ENCODE measurements at places on chromosomes 12 and 14.

DNA sequence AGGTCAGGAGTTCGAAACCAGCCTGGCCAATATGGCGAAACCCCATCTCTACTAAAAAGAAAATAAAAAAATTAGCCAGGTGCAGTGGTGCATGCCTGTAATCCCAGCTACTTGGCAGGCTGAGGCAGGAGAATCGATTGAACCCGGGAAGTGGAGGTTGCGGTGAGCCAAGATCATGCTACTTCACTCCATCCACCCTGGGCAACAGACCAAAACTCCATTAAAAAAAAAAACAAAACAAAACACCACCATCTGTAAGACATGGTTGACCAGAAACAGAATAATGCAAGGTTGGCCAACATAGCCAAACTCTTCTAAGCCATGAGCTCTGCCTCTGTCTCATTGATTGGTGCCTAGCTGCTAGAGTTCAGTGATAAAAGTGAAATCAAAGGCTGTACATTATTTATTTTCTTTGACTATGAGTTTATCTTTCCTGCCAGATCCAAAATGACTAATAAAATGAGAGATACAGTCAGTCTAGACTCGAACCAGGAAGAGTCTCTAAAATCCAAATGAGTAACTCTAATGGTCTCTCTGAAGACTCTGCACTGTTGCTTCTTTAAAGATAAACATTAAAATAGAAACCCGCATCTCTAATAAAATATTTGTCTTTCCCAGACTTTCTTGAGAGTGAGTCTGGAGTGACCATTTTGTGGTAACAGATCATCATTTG, 404.7 kb downstream of the DAD1 start:
- no peak for DNase-seq

DNA sequence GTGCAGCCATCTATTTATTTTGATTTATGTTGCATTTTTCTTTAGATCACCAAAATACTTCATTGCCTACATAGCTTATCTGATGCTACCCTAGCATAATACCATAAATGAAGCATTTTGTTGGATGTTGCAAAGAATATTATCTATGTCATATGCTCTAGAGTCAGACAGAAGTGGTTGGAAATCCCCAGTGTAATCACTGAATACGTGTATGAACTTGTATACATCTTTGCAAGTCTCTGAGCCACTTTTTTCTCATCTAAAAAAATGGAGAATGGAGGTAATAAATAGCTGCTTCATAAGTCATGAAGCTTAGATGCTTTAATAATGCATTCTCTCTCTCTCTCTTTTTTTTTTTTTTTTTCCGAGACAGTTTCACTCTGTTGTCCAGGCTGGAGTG, 18.5 kb downstream of the EVL start:
- DNase-seq: no peak

- no peak for DNase-seq
Measured at GRCh38 chr12:64976131-64976530, 145.0 kb downstream of the WIF1 start.

- no peak for DNase-seq
Measured at GRCh38 chr14:105919458-105920150, 393.2 kb downstream of the TMEM121 start.

DNA sequence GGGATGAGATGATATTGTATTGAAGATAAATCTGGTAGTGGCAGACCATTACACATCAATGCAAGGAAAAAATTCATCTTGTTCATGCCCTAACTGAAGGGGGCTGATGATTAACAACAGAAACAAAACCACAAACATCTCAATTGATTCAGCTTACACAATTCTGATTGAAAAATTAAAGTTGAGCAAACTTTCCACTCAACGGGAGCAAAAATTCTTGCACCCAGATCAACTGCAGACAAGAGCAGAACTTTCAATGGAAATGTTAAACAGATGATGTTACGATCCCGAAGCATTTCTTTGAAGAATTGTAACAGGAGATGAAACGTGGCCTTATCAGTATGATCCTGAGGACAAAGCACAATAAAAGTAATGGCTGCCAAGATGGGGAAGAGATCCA, 172.4 kb upstream of the SOX5 start:
- no peak for DNase-seq

DNA sequence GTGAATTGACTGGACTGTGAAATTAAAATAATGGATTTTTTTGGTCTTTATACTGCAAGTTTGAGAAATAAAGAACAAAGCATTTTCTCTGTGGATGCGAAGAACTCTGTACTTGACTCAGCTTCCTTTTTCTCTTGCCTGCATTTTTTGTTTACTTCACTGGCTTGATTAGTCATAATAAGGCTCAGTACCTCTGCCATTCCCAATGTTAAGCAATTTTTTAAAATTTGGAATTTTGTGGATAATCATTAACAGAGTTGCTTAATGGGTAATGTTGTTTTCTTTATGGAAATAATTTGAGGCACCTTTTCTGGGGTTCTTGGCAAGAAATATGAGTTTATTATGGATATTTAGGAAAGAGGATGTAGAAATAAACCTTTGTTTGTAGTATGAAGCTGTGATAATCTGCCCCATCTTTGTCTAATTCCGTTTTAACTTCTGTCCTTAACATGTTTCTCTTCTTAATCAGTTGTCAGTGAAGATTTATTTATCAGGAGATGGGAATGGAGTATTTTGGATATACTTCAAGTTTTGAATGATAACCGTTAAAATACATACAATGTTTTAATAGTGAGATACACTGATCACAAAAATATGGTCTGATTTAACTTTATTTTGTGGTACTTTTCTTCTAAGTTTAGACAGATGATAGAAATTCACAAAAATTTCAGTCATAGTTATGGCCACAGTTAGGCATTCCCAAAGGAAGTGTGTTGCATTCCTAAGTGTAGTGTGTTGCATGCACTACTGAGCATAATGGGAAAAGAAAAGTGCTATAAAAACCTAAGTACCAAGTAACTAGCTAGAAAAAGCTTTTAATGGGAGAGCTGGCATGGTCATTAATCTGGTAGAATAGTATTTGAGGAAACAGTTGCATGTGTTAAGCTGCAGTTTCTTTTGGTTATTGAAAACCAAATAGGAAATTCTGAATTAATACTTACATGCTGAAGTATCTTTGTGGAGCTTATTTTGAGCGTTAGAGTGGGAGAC, 27.7 kb downstream of the WNK1 start:
- DNase-seq: no peak

DNA sequence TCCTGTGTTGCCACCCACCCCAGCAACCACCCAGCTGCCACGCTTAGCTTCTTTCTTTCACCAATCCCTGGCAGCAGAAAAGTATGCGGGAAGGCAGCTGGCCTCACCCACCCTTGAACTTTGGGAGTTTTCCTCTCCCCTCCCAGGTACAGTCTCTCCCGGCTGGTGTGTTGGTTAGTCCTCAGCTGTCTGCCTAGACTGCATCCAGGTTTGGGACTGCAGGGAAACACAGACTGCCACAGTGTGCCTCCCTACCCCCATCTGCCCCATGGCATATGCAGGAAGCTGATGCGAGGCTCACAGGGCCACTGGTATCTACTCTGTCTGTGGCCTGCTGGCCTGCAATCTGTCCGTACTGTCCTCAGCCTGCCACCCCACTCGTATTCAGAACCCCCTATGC, 2.1 kb downstream of the CD9 start:
- DNase-seq: no peak

- peak; percentile 14 for DNase-seq
Measured at GRCh38 chr12:98653866-98654493, 8.9 kb downstream of the APAF1 start.

DNA sequence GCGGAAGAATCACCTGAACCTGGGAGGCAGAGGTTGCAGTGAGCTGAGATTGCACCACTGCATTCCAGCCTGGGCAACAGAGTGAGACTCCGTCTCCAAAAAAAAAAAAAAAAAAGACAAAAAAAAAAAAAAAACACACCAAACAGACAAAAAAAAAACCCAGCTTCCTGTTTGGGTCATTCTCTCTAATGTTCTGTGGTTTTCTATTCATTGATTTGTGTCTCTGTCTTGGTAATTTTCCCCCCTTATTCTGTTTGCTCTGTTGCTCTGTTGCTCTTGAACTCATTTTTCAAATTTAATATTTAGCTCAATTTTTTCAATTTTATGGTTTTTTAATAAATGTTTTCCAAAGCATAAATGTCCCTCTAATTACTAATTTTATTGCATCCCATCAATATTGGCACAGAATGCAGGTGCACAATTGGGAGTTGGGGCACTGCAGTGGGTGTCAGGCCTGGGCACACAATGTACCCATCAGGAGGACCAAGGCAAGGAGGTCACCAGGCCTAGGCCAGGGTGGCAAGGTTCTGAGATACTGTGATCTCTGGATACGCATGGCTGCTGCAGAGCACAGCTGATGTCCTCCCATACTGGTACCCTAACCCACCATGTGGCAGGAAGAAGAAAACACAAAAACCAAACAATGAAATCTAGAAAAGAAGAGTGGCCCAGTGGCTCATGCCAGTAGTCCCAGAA, 8.0 kb upstream of the GNPTAB start:
- DNase-seq: no peak

GRCh38 chr14:87888136-87888999, 104.6 kb downstream of the GALC start:
- DNase-seq: no peak
